ENCODE measurements at places on chromosomes 1 and 21.

GRCh38 chr1:68725001-68725752 is 228.3 kb upstream of the DEPDC1 start:
- peak; percentile 0 for DNase-seq

GRCh38 chr1:52665006-52665941 is 32.3 kb downstream of the SHISAL2A start:
- DNase-seq = no peak

DNA sequence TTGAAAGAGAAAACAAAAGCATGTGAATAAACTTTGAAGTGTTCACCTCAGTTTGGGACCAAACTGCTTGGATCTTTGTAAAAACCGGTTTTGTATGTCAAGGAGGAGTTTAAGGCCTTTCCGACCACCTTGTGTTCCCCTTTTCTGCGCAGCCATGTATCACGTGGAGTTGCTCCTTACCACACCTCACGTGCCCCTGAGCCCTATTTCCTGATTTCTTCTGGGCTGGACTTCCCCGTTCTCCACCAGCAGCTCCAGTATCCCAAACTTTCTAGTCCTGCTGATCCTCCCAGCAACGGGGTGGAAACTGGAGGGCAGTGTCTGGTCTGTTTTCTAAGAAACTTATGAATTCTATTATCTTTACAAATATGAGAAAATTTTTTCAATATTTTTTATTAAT is 1.6 kb upstream of the SH3D21 start:
- no peak for DNase-seq

- DNase-seq = no peak
These were observed 26.4 kb downstream of the CAPZB start for GRCh38 chr1:19458815-19459417.

GRCh38 chr1:245807954-245808719 is 653.4 kb downstream of the KIF26B start:
- no peak for DNase-seq

DNA sequence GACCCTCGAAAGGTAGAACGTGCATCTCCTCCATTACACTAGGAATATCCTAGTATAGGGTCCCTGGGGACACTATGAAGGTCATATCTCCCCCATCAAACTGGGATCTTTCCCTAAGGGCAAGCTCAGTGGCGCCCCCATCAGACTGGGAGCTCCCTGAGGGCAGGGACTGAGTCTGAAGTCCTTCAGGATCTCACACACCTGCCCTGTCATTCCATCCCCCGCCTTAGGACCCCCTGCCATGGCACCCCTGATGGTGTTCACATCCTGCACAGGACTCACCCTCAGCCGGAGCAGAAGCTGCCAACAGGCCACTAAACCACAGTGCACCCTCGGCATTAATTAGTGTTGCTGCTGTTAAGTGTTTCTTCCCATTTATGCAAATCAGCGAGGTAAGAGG is 50.4 kb downstream of the IGSF21 start:
- no peak for DNase-seq

- no peak for DNase-seq
These were observed 4.6 kb downstream of the NENF start for GRCh38 chr1:212437179-212437798.

DNA sequence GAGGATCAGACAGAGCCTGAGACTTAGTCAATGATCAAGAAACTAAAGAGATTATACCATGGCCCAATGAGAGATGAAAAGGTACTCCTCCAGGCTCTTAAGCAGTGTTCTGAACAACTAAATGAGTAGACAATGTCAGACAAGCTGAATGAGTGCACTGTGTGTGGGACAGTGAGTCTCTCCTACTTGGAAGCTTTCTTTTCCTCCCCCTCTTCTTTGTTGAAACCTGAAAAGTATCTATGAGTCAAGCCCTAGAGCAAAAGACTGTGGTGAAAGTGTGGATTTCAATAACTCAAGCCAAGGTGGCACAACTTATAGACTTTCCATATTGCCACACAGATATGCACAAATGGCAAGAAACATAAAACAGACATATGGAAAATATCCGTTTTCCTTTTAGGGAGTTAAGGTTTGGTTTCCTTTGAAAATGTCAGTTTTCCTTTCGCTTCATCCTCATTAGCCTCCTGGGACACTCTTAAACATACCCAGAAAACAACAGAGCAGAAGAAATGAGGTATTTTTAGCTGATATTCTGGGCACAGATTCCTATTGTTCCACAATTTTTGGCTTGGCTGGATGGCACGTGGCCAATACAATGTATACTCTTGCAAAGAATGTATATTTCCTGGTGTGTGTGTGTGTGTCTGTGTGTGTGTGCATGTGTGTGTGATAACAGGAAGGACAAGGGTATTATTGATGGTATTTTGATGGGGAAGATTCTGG is 96.6 kb downstream of the LMX1A start:
- DNase-seq = no peak

DNA sequence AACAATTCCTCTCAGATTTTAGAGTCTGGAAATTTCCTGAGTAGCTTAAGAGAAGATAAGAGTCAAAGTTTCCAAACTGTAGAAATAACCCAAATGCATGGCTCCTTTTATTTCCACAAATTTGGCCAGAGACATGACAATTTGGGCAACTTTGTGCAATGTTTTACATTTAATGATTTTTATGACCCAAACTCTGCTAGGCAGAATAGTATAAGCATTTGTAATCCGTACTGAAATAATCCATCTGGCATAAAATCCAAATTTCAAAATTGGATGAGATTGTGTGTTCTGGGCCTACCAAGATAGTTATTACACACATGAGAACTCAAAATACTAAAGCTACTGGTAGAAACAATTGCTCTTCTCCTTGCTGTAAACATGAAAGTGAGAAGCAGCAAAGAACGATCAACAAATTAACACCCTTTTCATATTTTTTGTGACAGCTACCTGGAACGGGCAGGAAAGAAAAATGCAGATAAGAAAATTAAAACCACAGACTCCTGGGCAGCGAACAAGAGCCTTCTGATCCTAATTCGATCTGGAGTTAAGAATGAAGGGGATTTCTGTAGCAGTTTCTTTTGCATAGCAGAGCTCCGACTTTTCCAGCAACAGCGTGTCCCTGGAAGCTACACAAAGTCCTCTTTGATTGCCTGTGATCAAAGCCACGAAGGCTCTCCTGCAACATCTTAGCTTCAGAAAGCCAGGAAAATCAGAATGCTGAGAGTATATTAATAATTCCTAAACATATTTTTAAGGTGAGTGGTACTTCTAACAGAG is 191.2 kb downstream of the GRIK1 start:
- no peak for DNase-seq

GRCh38 chr1:24923485-24924113 is 6.5 kb downstream of the RUNX3 start:
- no peak for DNase-seq

GRCh38 chr1:69569175-69569541 is 1.4 kb downstream of the LRRC7 start:
- no peak for DNase-seq

DNA sequence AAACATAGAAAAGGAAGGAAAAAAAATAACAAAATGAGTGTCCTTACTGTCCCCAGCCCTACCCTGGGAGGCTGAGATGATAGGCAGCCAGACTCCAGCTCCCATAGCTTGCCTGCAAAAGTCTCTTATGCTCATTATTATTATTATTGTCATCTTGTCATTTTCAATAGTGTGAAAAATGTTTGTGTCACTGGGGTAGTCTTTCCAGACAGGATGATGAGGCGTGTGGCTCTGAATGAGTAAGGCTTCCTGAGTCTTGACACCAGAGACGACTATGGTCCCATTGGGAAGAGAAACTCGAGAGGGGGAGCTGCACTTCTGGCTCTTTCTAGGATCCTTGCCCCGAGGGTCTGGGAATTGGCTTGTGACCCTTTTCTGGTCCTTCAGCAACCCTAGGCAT is 1.1 kb upstream of the CYB561D1 start:
- no peak for DNase-seq

DNA sequence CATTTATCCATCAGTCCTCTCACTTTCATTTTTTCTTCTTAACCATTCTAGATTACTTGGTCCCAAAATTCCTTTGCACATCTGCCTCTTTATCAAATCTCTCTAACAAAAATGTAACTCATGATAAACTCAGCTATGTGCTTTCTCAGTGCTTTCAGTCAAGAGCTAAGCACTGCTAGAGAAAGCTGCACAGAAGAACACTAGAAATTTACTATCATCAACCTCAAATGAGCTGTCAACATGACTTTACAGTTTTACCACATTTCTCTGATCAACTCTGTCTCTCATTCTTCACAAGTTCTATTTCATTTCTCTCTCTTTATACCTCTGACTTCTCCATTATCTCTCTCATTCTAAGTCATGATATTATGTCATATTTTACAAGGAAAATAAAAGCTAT is 54.2 kb upstream of the PRKACB start:
- no peak for DNase-seq

- no peak for DNase-seq
These were observed 50.9 kb downstream of the NTMT2 start for GRCh38 chr1:170196490-170197236.

All from renal pelvis (tissue), 12 donors.